A673 (cell line): ENCODE measurements at places on chromosomes 6 and 20.
A peak's percentile ranks its signal among the peaks of the same experiment; 100 is the strongest.

- H3K4me1 ChIP-seq, result peaks cover 7% of the 10 kb centered on the region
- no peaks in the 10 kb centered on the region for H3K27me3 ChIP-seq
- H3K36me3 ChIP-seq, result peaks cover 59% of the 10 kb centered on the region
- peak; percentile 100 for DNase-seq
Observed at GRCh38 chr6:43013843-43014433, at the start of the genes KLHDC3 and MEA1. Gene KLHDC3 (plus strand): TSS chr6:43014249. CDS start chr6:43017193, 2,944 bp downstream. Gene MEA1 (minus strand): TSS chr6:43013946. CDS start chr6:43013813, 133 bp downstream.

- no peak for DNase-seq
- no peaks in the 10 kb centered on the region for H3K36me3 ChIP-seq
- no peaks in the 10 kb centered on the region for H3K4me1 ChIP-seq
- H3K27me3 ChIP-seq, result peaks cover 8% of the 10 kb centered on the region
- H3K4me3 ChIP-seq, result no peak overlapping the region
Observed at GRCh38 chr6:166267526-166267925, 40.7 kb downstream of the PRR18 start.

- H3K27me3 ChIP-seq, result peaks cover 12% of the 10 kb centered on the region
- H3K36me3 ChIP-seq, result peaks cover 22% of the 10 kb centered on the region
- no peak for DNase-seq
- H3K4me1 ChIP-seq, result no peaks in the 10 kb centered on the region
- no peak overlapping the region for H3K4me3 ChIP-seq
Observed at GRCh38 chr20:16744178-16744807, 3.9 kb upstream of the OTOR start.

DNA sequence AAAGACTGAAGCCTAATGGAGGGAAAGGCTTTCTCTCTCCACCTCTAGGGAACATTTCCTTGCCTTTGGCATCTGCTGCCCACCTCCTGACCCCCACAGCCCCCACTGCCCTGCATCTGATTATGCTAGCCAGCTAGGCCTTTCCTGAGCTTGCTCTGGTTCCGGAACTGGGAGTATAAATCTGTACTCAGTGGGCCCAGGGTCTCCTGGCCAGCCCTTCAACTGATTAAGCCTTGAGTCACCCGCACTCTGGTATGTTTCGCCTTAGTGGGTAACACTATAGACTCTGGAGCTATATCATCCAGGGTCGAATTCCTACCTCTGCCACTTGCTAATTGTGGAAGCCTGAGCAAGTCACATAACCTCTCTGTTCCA lies 45.6 kb upstream of the RIPOR2 start:
- peak overlapping the region; percentile 60 for H3K27ac ChIP-seq
- H3K36me3 ChIP-seq, result no peaks in the 10 kb centered on the region
- peaks cover 22% of the 10 kb centered on the region for H3K4me1 ChIP-seq
- H3K4me3 ChIP-seq, result no peak overlapping the region
- no peaks in the 10 kb centered on the region for H3K27me3 ChIP-seq

- H3K27me3 ChIP-seq, result no peaks in the 10 kb centered on the region
- H3K4me1 ChIP-seq, result no peaks in the 10 kb centered on the region
- H3K4me3 ChIP-seq, result no peak overlapping the region
- H3K36me3 ChIP-seq, result no peaks in the 10 kb centered on the region
- no peak overlapping the region for H3K27ac ChIP-seq
Observed at GRCh38 chr6:102793752-102794151, 1400.2 kb downstream of the GRIK2 start.

- H3K4me1 ChIP-seq, result no peaks in the 10 kb centered on the region
- H3K36me3 ChIP-seq, result no peaks in the 10 kb centered on the region
- DNase-seq, result peak; percentile 40
- peaks cover 9% of the 10 kb centered on the region for H3K27me3 ChIP-seq
- no peak overlapping the region for H3K4me3 ChIP-seq
Observed at GRCh38 chr6:143961886-143962878, 45.9 kb downstream of the PLAGL1 start.

DNA sequence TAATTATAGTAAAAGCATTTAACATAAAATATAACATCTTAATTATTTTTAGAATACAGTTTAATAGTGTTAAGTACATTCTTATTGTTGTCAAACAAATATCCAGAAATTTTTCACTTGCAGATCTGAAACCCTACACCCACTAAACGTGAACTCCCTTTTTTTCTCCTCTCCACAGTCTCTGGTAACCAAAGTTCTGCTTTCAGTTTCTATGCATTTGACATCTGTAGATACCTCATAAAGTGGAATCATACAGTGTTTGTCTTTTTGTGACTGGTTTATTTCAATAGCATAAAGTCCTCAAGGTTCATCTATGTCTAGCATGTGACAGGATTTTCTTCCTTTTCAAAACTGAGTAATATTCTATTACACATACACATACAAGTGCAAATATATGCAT lies 286.3 kb downstream of the BTBD3 start:
- no peaks in the 10 kb centered on the region for H3K27me3 ChIP-seq
- no peak overlapping the region for H3K4me3 ChIP-seq
- no peaks in the 10 kb centered on the region for H3K4me1 ChIP-seq
- H3K36me3 ChIP-seq, result no peaks in the 10 kb centered on the region
- DNase-seq, result no peak
- H3K27ac ChIP-seq, result no peak overlapping the region

DNA sequence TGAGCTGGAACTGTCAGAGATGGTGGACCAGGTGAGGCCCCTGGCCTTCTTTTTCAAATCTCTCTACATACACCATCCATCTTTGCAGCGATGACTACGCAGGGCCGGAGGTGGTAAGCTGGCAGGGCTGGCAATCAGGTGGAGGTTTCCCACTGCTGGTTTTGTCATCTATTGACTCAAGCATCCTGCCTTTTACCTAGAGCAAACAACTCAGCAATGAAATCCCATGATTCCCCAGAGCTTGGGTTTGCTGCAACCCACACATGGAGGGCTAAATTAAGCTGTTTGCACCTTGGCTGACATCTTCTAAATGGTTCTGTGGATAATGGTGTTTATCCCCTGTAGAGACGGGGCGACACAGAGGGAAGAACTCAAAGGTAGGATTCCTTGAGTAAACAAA lies 170.2 kb downstream of the SCP2D1 start:
- H3K36me3 ChIP-seq, result no peaks in the 10 kb centered on the region
- H3K27ac ChIP-seq, result no peak overlapping the region
- DNase-seq, result no peak
- H3K27me3 ChIP-seq, result no peaks in the 10 kb centered on the region

- peaks cover 81% of the 10 kb centered on the region for H3K36me3 ChIP-seq
- H3K4me3 ChIP-seq, result no peak overlapping the region
- no peaks in the 10 kb centered on the region for H3K4me1 ChIP-seq
- no peak overlapping the region for H3K27ac ChIP-seq
Observed at GRCh38 chr20:49637046-49637637, 69.2 kb upstream of the PTGIS start.
